ENCODE measurements at places on chromosomes 4 and X. TPM values are rescaled to one million over a fixed set of nuclear protein-coding genes. Genes with fewer than 3 reads are reported as not detected.

- no peak for DNase-seq
Observed at GRCh38 chr4:100098681-100099080, 91.6 kb downstream of the DDIT4L start.

DNA sequence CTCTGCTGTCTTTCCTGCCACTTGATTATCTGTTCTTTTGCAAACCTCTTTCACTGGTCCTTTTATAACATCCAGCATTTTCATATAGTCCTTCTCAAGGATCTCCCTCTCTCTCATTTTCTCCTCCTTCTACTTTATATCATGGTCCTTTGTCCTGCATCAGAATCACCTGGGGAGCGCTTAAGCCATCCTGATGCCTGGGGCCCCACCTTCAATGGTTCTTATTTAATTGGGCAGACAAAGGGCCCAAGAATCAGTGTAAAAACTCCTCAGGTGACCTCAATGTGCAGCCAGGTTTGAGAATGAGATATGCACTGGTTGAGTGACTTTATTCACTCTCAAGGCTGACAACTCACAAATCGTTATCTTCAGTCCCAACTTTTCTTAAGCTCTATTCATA lies 283.9 kb downstream of the UNC5C start:
- no peak for DNase-seq

The MAGEA11 gene
- total RNA-seq: 0.42 TPM

- peak; percentile 29 for DNase-seq
Observed at GRCh38 chrX:72554448-72555140, 18.0 kb downstream of the HDAC8 start.

The MAGEB1 gene
- total RNA-seq: not detected

GRCh38 chr4:5798462-5798861 lies 87.5 kb downstream of the EVC start:
- DNase-seq: no peak

- DNase-seq: peak; percentile 76
Observed at GRCh38 chr4:20408611-20409010, 156.9 kb downstream of the SLIT2 start.

DNA sequence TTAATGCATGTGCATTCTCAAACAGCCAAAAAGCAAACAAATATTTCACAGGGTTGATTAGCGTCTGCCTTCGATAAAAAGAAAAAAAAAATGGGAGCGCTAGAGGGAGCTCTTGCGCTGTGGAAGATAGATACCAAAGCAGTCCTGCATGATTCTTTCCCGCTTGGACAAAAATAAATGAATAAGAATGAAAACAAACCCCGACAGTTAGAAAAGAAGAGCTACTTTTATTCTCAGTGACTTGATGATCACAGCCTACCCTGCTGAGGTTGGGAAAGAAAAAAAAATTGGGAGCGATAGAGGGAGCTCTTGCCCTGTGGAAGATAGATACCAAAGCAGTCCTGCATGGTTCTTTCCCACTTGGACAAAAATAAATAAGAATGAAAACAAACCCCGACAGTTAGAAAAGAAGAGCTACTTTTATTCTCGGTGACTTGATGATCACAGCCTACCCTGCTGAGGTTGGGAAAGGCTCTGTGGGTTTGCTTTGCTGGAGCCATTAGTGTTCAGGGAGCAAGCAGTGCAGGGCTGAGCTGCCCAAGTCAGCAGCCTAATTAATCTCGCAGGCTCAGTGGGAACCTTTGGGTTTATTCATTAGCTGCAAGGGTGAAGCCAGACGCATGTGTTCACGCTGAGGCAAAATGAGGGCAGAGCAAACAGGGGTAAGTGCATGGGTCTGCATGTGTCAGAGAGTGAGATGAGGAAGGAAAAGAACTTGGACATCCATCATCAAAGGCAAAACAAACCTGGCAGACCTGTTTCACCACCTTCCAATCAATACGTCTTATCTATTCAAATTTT lies 249.3 kb upstream of the PRKX start:
- DNase-seq: peak; percentile 16

DNA sequence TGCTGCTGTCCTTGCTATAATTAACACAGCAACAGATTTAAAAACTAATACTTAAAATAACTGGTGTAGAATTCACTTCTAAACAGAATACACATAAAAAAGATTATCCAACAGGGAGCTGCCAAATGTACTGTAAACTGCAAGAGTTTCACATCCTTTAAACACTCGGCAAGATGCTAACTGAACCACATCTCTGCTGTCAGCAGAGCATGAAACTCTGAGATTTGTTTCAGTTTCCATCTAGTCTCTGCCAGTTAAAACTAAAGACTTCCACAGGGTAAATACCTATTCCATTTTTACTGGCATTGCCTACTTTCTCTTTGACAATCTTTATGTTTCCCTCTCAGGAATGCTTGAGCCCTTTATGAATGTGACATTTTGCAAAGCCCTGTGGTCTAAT lies 127.7 kb downstream of the SLC7A11 start:
- DNase-seq: peak; percentile 30

GRCh38 chr4:176810481-176811249 lies 17.9 kb upstream of the VEGFC start:
- DNase-seq: no peak

The EPHA5 gene
- 9.6 TPM for total RNA-seq

The SPATA4 gene
- total RNA-seq: not detected

The TREX2 gene
- total RNA-seq: 1.6 TPM

GRCh38 chr4:91359041-91360031 lies 944.4 kb upstream of the GRID2 start:
- DNase-seq: no peak
